ENCODE measurements at places on chromosomes 4 and X.

DNA sequence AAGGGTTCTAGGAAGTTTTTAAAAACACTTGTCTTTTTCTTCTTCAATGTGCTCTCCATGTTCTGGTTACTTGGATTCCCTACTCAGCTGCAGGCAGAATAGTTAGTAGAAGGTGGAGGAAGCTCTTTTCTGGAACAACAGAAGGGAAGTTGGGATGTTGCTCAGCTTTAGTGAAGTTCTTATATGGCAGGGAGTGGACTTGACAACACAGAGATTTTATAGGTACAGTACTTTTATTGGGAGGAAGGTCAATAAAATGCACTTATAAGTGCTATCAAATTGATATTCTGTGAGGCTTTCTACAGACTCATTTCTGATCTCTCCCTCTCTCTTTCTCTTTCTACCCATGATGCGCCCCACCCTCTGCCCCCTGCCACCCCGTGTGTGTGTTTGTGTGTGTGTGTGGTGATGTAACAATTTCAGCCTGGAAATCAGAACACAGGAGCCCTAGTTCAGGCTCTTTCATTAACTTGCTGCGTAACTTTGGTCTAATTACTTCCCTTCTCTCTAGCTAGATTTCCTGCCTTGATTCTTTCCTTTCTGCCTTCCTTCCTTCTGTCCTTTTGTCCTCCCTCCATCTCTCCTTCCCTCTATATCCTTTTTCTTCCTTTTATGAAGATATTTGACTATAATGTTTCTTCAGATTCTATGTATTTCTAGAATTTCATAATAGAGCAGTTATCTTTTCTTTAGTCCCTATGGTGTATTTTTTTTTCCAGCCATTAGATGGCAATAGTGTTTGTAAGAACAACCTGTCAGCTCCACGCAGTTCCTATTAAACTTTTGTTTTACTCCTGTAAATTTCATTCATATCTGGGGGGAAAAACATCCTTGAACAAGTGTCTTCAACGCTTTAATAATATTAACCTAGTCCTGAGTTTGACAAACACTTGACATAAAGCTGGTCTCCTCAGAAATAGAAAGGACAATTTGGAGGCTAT, 37.1 kb downstream of the HEPH start:
- no peak for DNase-seq

DNA sequence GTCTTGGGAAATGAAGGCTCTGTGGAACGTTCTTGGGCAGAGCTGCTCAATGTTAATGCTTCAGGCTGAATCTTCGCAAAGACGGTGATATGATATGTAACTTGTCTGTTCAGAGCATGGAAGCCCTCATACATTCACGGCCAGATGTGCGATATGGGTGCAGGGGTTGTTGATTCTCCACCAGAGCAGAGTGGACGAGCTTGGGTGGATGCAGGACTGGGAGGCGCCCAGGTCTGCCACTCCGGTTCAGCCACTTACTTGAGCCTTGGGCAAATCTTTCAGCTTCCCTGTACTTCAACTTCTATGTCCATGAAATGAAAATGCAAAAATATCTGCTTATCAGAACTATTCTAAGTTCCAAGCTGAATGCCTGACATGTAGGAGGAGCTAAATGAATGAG, 47.4 kb upstream of the MND1 start:
- DNase-seq = no peak

GRCh38 chr4:137378393-137378792, 153.9 kb downstream of the PCDH18 start:
- no peak for DNase-seq

GRCh38 chr4:3786196-3786869, 20.1 kb downstream of the ADRA2C start:
- DNase-seq = no peak

- no peak for DNase-seq
Measured at GRCh38 chr4:121122661-121123060, 41.5 kb downstream of the TNIP3 start.

Measured in stimulated activated CD4-positive, alpha-beta T cell treated with anti-CD3 and anti-CD28 coated beads, Interleukin-4, amount 100 ng/mL, for 24 hours (primary cell).